Uterus (tissue), 4 donors: ENCODE measurements at places on chromosomes 11 and 22. TPM values are rescaled to one million over a fixed set of nuclear protein-coding genes. Genes with fewer than 3 reads are reported as not detected.

SCGB1D2 gene
- total RNA-seq = not detected

GRCh38 chr11:15688351-15688792 is 573.6 kb downstream of the INSC start:
- no peak for DNase-seq

GGTLC3 gene
- total RNA-seq = not detected

MS4A12 gene
- total RNA-seq = not detected

DNA sequence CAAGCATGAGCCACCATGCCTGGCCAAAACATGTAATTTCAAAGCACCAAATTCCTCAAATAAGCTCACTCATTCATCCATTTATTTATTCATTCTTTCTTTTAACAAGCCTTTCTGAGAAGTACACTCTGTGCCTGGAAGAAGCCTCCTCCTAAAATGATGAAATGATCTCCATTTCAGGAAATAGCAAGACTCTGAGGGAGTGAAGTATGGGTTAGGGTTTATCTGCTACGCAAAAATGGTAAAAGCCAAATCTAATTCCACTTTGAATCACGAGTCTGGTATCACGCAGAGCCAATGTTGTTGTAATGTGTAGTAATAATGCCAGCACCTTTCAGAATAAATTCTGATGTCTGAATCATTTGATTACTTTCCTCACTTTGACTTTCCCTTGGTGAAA is 1041.8 kb downstream of the LRRC4C start:
- no peak for DNase-seq

GRCh38 chr11:68655406-68655805 is 28.9 kb upstream of the GAL start:
- no peak for DNase-seq

ASCL2 gene
- total RNA-seq = 1.6 TPM

FADD gene
- total RNA-seq = 20.4 TPM

DNA sequence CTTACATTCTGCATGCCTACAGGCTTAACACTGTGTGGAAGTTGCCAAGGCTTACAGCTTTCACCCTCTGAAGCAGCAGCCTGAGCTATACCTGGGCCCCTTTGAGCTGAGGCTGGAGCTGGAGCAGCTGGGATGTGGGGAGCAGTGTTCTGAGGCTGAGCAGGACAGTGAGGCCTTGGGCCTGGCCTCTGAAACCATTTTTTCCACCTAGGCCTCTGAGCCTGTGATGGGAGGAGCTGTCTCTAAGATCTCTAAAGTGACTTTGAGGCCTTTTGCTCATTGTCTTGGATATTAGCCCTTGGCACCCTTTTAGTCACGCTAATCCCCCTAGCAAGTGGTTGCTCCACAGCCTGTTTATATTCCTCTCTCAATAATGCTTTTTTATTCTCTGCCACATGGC is 59.9 kb upstream of the ZBED5 start:
- no peak for DNase-seq

GRCh38 chr11:64118876-64119665 is 46.8 kb downstream of the MACROD1 start:
- DNase-seq = no peak

- DNase-seq = no peak
These were observed 195.1 kb upstream of the PLET1 start for GRCh38 chr11:112455791-112456190.

STARD10 gene
- 19.1 TPM for total RNA-seq

- peak; percentile 72 for DNase-seq
These were observed 4.0 kb upstream of the MCAM start for GRCh38 chr11:119320776-119321524.

- no peak for DNase-seq
These were observed 28.0 kb downstream of the OR8D1 start for GRCh38 chr11:124285610-124286344.

GRCh38 chr11:8747173-8747572 is 64.6 kb downstream of the RPL27A start:
- no peak for DNase-seq

UBQLNL gene
- total RNA-seq = 2.6 TPM

DNA sequence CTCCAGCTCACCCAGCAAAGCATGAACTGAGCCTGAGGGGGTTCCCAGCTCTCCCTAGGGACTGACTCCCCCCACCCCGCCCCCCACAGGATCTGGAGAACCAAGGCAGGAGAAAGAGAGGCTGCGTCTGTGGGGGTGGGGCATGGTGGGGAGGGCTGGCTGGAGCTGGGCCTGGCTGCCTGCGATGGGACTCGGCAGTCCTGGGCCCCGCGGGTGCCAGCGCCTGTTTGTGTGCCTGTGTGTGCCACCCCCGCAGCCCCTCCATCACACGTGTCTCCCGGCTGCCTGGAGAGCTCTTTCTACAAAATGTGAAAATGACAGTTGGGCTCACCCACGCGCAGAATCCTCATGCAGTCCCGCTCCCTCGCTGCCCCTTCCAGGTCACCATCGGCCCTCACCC is 46.8 kb downstream of the CACNA1I start:
- DNase-seq = no peak

DNA sequence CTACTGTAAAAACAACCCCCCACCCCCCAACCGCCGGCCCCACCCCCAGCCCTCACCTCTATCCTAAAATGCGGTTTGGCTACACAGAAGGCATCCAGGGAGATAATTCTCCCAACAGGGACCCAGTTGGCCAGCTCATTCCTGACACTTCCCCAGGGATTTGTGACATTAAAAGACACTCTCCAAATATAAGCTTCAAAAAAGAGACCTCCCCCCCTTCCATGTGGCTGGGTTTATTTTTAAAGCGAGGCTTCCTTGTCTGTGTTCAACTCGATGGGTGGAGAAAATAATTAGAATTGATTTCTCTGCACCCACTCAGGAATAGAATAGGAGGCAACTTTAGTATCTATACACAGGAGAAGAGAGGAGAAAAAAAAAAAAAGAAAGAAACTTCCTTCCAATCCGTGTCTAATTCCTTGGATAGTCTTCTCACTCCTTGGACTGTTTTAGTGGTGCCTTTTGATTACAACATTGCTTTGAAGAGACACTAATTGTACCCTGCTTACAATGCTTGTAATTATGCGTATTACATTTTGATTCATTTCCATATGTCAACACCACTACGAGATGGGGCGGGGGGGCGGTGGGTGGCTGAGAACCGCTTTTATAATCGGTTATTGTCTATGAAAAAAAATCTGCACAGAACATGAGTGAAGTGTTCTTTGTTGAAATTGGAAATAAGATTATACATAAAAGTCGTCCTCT is 500.4 kb downstream of the MIAT start:
- DNase-seq = no peak

- no peak for DNase-seq
These were observed 28.5 kb downstream of the AASDHPPT start for GRCh38 chr11:106105986-106106385.

LMO2 gene
- 28.1 TPM for total RNA-seq

ZNF280B gene
- not detected for total RNA-seq

CTSW gene
- total RNA-seq = 3.6 TPM

DNA sequence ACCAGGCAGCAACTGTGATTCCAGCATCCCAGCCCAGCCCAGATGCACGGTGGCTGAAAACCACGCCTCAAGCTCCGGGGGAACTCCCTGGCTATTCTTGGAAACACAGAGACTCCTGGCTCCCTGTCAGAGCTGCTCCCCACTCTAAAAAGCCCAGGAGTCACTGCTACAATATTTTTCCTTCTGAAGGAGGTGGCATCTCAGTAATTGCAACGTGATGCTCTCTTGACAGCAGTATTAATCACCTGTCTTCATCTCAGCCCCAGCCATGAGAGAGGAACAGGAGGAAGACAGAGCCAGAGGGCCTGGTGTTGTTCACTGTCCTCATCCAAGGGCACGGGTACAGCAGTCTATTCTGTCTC is 26.9 kb downstream of the DRD2 start:
- no peak for DNase-seq

- no peak for DNase-seq
These were observed 12.8 kb upstream of the SMIM38 start for GRCh38 chr11:69142895-69143294.

- DNase-seq = no peak
These were observed 600 bp upstream of the ESAM start for GRCh38 chr11:124762624-124763155.

GRCh38 chr22:20964799-20965103 is 2.3 kb upstream of the AIFM3 start:
- DNase-seq = no peak

DNA sequence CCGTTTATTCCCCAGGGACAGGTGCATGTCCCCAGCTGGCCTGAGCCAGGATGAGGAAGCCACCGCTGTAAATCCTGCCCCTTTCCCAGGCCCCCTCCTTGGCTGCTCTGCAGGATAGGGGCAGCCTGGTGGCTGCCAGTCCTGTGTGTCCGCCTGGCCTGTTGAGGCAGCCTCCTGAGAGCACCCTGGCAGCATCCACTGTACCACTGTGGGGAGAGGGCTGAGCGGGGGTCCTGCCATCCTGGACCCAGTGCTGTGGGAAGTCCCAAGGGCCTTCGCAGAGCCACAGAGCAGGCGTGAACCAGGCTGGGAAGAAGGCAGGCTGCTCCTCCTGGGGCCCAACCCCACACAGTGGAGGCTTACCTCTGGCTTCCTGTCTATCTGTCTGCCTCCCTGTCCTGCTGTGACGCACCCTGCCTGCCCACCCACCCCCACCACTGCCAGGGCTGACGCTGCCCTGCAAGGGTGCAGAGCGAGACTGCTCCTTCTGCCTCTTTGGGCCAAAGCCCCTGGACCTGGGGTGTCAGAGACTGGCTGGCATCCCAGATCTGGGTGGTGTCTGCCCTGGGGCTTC is 8.4 kb downstream of the KCTD17 start:
- DNase-seq = no peak

DNA sequence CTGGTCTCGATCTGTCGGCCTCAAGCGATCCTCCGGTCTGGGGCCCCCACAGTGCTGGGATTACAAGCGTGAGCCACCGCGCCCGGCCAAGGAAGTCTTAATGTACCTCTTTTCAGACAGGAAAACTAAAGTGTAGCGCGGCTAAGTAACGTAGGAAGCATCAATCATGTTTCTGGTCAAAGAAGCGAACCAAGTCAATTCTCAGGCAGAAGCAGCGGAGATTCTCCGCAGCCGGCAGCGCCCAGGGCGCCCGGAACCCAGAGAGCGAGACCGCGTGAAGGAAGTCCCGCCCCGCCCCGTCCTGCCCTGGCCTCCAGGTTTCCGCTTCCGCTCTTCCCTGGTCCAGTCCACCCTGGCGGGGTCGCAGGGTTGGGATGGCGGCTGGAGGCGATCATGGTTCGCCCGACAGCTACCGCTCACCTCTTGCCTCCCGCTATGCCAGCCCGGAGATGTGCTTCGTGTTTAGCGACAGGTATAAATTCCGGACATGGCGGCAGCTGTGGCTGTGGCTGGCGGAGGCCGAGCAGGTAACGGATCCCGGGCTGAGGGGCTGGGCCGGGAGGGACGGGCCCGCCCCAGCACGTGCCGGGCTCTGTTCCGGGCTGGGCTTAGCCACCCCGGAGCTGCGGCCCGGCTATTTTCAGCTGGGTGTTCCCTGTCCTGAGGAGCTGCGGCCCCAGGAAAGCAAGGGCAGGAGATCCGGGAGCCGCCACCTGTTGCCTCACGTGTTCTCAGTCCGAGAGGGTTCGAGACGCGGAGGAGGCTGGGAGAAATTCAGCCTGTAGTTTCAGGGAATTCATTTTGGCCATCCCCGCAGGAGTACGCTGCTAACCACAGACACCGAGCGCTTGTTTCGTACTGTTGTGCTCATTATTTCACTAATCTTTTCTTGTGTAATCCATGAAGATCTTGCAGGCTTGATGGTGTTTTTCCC is at the start of gene ADSL:
ADSL (plus strand) TSS at position 316 of the 934 bp plus-strand sequence; CDS start at position 375, 59 bp downstream.
- DNase-seq = peak; percentile 81

GRCh38 chr11:3136546-3137455 is 28.3 kb downstream of the OSBPL5 start:
- DNase-seq = peak; percentile 8

GRCh38 chr11:1109918-1110705 is 35.4 kb downstream of the MUC2 start:
- DNase-seq = no peak

DNA sequence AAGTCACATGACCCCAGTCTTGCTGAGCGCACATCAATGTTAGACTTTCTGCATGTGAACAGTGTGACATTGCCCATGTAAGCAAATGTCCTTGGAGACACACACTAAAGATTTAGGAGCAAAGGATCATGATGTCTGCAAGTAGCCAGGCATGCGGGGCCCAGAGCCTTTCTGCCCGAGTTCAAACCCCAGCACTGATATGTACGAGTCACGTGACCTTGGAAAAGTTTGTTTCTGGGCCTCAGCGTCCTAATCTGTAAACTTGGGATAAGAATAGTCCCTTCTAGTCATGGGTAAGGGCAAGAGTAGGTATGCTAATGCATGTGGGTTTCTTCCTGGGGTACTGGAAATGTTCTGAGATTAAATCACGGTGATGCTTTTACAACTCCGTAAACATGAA is 16.8 kb upstream of the PGA3 start:
- DNase-seq = no peak

DNA sequence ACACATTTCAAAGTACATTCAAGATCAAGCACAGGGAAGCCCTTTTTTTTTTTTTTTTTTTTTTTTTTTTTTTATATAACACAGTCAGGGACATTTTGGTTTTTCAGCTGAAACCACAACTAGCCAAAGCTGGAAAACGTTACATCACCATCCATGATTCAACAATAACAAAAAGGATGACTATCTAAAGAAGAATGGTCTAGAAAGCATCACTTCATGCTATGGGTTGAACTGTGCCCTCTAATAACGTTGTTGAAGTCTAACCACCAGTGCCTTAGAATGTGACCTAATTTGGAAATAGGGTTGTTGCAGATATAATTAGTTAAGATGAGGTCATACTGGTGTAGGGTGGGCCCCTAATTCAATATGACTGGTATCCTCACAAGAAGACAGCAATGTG is 46.6 kb downstream of the MTMR2 start:
- no peak for DNase-seq

DNA sequence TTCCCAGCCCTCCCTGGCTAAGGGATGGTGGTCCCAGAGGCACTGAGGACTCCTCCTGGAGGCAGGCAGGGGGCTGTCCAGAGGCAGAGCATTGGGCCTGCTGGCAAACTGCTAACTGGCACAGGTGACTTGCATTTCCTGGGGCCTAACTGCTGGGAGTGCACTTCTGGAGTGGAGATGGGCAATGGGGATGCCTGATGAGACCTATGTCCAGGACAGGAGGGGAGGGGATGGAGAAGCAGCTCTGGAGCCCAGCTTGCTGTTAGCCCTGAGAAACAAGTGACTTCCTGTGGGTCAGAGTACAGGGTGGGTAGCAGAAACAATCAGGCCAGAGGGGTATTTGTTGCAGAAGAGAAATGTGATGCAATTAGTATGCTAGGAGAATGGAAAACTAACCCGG is 253.2 kb downstream of the ST3GAL4 start:
- DNase-seq = no peak

YPEL1 gene
- 8.8 TPM for total RNA-seq

SLC5A4 gene
- total RNA-seq = 4.9 TPM
